ENCODE measurements at places on chromosomes 1 and 21. TPM values are rescaled to one million over a fixed set of nuclear protein-coding genes. Genes with fewer than 3 reads are reported as not detected.

The IL6R gene
- total RNA-seq = 25.7 TPM

The TDRD5 gene
- total RNA-seq = 0.08 TPM

The DDAH1 gene
- total RNA-seq = 7.0 TPM

The LYPLAL1 gene
- total RNA-seq = 23.3 TPM

The LMOD1 gene
- not detected for total RNA-seq

The LCE3E gene
- not detected for total RNA-seq

The RIPK4 gene
- 23.2 TPM for total RNA-seq

The RGS16 gene
- total RNA-seq = 0.30 TPM

The ESPN gene
- 0.50 TPM for total RNA-seq

The COQ8A gene
- total RNA-seq = 17.6 TPM

The JAM2 gene
- total RNA-seq = not detected

The THRAP3 gene
- 68.0 TPM for total RNA-seq

The PRR9 gene
- total RNA-seq = not detected

The BOLA1 gene
- 19.4 TPM for total RNA-seq

The RGL1 gene
- total RNA-seq = 0.68 TPM

All from A549 treated with GW870086 at 1 μM for 4 hours (cell line).